ENCODE measurements at places on chromosomes 5 and 9.

GRCh38 chr9:78366827-78367226, 69.9 kb downstream of the PSAT1 start:
- DNase-seq = no peak

- DNase-seq = peak; percentile 38
These were observed 139.4 kb upstream of the IL12B start for GRCh38 chr5:159469496-159470372.

DNA sequence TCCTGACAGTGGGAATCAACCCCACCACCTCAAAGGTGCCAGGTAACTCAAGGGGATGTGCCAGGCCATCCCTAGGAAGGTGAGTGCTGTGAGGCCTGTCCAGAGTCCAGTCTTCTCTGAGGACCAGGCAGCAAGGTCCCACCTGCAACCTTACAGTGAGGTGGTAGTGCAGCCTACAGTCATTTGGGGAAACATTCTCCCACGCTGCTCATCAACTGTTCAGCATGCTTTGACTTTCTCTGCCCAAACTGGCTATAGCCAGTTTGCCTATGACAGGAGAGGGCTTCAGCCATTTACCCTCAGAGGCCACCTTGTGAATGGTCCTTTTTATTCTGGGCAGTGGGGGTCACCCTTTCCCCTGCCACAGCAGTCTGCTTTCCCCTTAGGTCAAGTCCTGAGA, 81.9 kb downstream of the ATPSCKMT start:
- DNase-seq = no peak

- no peak for DNase-seq
These were observed 21.0 kb upstream of the SMIM32 start for GRCh38 chr5:136213919-136214493.

- no peak for DNase-seq
These were observed 120.7 kb upstream of the RAI14 start for GRCh38 chr5:34535433-34535832.

- peak; percentile 63 for DNase-seq
These were observed 457.5 kb downstream of the KIF4B start for GRCh38 chr5:155471027-155471426.

- no peak for DNase-seq
These were observed 127.7 kb downstream of the ZDHHC21 start for GRCh38 chr9:14565352-14566016.

DNA sequence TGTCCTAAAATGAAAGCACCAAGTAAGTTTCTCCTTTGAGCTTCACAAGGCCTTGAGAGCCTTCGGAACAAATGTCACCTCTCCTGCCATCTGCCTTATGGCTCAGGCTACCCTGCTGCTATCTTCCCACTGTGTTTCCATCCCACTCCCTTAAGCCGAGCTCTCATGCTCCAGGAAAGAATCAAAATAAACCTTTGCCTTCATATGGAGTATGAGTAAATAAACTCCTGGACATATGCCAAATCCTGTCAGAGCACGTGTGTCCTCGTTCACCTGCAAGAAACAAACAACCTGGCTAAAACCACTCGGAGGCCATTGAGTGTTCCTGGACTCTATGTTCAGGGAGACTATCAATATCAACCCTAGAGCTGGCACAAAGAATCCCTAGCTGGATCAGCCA, 122.3 kb upstream of the CCDC112 start:
- no peak for DNase-seq

GRCh38 chr5:154312576-154312975, 122.0 kb downstream of the GALNT10 start:
- no peak for DNase-seq

- no peak for DNase-seq
These were observed 243.8 kb upstream of the ADAMTSL1 start for GRCh38 chr9:18229992-18230676.

DNA sequence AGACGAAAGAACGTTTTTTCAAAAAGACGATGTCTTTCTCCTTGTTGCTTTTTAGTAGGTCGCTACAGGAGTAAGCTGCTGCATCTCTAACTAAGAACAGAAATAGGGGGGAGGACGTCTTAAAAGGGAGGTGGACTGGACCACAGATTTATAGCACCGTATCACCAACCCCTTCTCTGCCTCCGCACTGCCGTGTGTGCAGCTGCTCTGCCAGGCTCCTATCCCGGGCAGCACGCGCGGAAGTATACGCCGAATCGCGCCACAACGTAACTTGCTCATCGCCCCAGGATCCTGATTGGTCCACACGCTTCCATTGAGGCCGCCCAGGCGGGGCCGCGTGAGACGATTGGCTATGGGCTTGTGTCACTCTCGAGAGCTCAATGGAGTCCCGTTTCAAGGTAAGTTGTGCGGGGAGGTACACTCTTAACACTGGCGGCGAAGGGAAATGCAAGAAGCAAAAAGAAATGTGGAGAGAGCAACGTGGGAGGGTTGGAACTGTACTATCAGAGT, at the start of gene ELAVL2:
Gene ELAVL2, minus strand, starts transcription at position 121 of the 510 bp plus-strand sequence. CDS start 64,006 bp downstream, outside the sequence.
- DNase-seq = peak; percentile 99

DNA sequence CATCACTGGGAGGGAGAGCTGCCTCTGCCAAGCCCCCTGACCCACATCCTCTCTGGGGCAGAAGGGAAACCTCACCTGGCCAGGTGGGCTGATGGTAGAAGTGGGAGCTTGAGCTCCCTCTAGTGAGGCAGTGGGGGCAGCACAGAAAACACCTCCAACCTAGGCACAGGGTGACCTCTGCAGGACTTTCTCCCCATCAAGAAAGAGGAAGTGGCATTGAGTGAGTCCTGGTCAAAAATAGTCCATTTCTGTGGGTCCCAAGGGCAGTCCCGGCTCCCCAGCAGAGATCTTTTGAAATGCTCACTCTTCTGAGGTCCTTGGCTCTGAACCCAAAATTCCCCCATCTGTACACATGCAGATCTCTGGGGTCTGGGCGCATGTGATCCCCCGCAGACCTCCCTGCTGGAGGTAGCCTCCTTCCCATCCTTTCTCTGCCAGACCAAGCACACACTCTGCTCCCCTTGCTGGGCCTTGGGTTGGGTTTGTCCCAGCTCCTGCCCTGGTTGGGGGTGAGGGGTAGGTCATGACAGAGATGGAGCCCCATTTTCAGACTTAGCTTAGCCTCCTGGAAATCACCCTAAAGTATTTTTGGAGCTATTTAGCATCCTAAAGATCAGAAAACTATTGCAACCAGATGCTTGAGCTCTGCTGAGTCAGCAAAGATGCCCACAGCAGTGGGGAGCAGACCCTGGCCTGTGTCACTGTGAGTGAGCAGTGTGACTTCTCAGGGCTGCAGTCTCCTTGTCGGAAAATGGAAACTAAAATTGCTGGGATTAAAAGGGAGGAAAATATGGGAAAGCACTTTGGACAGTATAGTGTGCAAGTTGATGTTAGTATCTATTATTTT, 41.6 kb upstream of the LCP2 start:
- no peak for DNase-seq

DNA sequence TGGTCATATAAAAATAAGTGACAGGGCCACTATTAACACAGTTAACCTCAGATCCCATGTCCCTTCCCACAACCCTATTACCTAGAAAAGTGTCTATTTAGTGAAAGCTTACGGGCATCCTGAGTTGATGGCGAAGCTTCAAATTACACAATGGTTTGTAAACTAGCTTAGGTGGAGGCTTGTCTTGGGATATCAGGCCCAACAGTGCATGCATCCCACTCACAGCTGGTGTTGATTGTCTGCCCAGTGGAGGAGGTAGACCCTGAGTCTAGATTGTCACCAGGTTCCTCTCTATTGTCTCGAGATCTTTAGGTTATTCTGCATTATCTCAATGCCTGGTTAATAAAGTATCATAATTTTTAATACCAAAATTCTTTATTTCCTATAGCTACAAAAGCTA, 30.4 kb downstream of the PRELID2 start:
- no peak for DNase-seq

DNA sequence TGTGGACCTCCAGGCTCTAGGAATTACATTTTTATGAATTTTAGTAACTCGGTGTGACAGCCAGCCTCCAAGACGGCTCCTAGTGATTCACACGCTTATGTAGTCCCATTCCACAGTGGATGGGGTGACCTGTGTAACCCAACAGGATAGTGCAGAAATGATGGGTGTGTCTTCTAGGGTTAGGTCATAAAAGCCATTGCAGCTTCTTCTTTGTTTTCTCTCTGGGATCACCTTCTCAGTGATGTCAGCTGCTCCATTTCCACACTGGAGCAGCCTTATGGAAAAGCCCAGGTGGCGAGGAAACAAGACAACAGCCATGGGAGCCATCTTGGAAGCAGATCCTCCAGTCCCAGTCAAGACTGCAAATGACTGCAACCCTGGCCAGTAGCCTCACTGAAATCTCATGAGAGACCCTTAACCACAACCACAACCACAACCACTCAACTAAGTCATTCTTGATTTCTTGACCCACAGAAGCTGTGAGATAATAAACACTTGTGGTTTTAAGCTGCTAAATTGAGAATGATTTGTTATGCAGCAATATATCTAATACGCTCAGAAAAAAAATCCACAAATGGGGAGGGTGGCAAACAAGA, 5.1 kb upstream of the GNPDA1 start:
- no peak for DNase-seq

GRCh38 chr5:50962934-50963872, 296.8 kb downstream of the PARP8 start:
- peak; percentile 67 for DNase-seq

DNA sequence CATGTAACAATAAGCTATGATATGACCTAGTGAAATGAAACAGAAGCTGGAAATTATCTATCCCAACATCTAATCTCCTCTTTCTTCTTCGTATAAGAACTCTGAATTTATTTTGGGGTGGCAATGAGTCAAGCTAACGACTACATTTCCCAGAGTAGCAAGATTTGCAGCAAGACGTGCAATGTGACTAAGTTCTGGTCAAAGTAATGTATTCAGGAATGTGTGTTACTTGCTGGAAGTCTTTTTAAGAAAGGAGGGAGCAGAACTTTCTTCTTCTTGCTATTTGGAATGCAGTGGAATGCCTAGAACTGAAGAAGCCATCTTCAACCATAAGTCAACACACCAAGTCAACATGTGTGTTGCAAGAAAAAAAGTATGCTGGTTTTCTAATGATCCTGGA, 406.6 kb upstream of the MEF2C start:
- DNase-seq = no peak

- DNase-seq = no peak
These were observed 59.1 kb downstream of the GOLM1 start for GRCh38 chr9:86039991-86040860.

GRCh38 chr9:95070549-95071021, 246.9 kb downstream of the FANCC start:
- no peak for DNase-seq

DNA sequence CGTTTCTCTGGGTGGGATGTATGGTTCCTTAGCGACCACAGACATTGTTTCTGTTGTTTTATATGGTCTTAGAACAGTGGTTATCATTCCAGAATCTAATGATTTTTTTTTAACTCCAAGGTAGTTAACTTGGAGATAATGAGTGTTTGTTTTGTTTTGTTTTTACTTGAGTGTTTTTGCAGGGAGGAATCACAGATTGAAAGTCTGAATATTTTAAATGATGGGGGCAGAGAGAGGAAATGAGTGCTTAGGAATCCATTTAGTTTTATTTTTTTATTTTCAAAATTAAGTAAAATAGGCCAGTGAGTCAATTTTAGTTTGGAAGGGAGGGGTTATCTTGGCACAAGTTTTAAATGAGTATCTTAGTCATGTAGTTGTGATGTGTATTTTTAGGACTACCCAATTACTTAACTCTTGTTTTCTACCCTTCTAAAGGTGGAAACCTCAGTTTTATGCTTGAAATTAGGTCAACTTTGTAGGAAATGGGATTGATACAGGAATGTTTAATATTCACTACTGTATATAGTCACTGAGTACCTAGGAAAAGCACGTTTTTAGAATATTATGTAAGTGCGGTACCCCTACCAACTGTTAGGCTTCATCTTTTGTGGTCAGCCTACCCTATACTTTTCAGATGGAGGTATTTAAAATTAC, 2.0 kb downstream of the UBE2R2 start:
- no peak for DNase-seq

DNA sequence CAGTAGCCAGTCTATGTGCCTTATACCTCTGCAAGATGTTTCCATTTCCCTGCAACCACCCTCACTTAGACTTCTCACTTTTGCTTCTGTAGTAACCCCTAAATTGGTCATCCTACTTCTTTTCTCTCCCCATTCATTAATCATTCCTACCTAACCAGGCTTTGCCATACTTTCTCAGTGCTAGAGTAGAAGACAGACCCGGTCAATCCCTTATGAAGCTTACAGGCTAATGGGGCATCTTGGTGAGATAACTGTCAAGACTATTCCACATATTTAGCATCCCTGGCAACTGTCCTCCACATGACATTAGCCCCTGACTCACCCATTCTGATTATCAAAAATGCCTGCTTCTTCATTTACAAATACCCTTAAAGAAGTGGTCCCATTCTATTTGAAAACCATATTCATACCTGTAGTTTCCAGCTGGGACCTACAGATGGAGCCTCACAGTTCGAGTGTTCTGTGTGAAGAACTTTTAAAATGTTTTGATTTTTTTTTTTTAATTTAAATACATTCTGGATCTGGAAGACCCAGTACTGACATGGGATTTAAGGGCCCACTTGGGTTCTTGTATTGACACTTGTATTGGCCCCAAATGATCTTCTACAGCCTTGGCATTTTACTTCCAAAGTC, 21.0 kb downstream of the F2RL2 start:
- no peak for DNase-seq

- no peak for DNase-seq
These were observed 211.4 kb upstream of the FTMT start for GRCh38 chr5:121640298-121640697.

GRCh38 chr5:180391276-180391675, 38.1 kb upstream of the GFPT2 start:
- no peak for DNase-seq

DNA sequence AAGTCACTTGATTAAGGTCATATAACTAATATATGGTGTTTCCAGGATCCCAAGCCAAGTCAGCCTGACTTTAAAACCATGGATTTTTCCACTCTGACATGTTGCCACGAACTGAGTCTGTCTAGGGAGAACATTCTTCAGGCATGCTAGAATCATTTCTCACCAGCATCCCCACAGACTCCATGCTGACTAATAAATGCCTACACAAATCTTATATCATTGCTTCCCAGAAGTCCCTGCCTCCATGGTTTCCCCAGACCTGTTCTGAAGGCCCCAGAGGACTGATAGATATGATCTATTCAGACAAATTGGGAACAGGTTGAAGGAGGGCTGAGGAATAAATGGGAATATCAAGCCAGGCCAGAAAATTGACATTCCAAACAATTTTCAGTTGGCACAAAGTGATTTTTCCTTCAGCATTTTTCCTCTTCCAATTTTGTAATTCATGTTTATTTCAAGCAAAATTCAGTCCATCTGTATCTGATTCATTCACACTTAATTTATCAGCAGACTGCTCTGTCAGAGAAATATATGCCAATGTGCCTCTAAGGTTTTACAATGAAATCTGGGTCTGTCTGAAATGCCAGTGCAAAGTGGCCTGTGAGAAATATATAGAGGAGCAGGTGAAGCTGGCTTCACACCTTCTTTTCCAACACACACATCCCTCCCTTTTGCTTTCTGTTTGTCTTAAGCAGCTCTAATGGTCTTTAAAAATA, 413.6 kb upstream of the TNC start:
- no peak for DNase-seq

DNA sequence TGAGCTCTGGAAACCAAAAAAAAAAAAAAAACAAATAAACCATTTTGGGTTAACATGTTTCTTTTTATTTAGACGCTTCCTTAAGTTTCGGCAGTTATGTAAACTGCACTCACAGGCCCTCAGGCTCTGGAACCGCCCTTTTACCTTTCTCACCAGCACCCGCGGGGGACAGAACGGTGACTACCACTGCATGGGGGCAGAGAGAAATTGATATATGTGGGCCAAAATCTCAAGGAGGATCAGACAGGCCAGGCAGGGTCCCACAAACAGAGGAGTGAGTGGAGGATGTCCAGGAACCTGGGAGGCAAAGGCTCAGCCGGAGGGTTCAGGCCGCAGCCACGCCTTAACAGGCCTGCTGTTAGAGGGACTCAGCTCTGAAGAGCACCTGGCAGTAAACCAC, 54.4 kb downstream of the IRX2 start:
- no peak for DNase-seq
